Activated CD4-positive, alpha-beta T cell treated with anti-CD3 and anti-CD28 coated beads, Interleukin-2, amount 10 ng/mL, durations not matched to agents 24 days and 14 days (primary cell): ENCODE measurements at places on chromosomes 12 and 14.
A peak's percentile ranks its signal among the peaks of the same experiment; 100 is the strongest.

- peak; percentile 65 for DNase-seq
Observed at GRCh38 chr14:86654558-86655184, 1124.7 kb downstream of the FLRT2 start.

- no peak for DNase-seq
Observed at GRCh38 chr12:20657496-20657895, 37.6 kb upstream of the SLCO1C1 start.

DNA sequence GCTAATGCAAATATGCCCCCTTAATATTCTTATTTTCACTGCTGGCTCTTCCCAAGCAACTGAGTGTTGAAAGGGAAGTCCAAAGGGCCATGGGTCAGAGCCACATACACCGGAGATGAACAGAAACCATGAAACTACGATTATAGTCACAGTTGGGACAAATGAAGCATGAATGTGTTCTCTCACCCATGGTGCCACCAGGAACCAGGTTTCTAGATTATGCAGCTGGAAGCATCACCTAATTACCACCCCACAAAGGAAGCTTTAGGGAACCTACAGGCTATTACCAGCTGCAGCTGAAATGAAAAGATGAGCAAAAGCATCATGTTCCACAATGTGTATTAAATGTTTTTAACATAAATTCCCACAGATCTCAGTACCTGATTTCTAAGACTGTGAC lies 15.4 kb downstream of the TMTC1 start:
- DNase-seq, result no peak

DNA sequence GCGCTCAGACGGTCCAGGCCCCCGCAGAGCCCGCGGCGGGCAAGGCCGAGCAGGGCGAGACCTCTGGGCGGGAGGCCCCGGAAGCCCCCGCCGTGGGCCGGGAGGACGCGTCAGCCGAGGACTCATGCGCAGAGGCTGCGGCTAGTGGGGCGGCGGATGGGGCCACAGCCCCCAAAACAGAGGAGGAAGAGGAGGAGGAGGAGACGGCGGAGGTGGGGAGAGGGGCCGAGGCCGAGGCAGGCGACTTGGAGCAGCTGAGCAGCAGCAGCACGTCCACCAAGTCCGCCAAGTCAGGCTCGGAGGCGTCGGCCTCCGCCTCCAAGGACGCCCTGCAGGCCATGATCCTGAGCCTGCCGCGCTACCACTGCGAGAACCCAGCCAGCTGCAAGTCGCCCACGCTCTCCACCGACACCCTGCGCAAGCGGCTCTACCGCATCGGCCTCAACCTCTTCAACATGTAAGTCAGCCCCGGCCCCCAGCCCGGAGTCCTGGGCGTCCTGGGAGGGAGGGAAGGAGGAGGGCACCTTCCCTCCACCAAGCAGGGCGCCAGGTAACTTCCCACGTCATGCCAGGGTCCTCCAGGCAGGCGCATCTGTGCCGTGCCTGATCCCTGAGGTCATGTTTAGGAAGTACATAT lies 72.4 kb downstream of the IQSEC3 start:
- peak; percentile 59 for DNase-seq

DNA sequence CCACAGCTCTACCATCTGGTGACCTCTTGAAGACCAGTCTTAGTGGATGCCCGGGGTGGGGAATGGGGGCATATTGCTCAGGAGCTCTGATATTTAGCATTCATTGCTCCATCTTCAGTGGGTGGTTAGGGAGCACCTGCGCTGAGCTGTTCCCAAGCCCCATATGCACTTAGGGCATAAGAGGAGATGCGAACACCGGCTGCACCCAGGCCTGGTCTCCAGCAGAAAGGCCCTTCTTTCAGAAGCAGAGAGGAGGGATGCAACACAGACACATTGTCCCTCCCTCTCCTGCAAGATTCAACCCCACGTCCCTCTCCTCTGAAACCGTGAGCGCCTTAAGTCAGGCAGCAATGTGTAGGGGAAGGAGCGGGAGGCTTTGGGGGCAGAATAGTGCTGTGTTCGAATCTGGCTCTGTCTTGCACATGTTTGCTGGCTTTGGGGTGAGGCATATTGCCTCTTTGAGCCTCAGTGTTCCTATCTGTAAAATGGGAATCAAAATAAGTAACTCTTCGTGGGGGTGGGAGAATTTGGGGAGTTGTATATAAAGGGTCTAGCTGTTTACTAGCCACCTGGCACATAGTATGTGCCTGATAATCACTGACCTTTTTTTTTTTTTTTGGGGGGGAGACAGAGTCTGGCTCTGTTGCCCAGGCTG lies 87.7 kb downstream of the FOXN4 start:
- DNase-seq, result no peak

DNA sequence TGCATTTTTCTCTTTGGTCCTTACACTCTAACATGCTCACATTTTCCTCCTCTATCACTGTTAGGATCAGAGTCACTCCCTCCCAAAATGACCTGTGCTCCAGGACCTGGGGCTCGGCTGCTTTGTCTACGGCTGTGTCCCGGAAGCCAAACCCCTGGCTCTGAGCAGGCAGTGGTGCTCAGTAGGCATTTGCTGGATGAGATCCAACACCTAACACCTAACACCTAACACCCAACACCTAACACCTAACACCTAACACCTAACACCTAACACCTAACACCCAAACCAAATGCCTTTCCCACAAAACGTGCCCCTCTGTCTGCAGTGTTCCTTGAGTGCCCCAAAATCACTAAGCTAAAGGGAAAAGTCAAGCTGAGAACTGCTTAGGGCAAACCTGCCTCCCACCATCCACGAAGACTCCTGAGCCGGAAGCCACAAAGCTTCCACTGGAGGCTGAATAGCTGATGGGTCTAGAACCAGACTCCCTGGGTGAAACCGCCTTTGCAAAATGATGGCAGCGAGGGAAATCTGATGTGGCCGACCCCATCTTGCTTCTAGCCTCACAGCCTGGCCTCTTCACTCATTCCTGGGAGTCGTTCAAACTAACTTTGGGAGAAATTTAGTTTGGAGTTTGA lies 29.2 kb downstream of the HSP90AA1 start:
- no peak for DNase-seq

DNA sequence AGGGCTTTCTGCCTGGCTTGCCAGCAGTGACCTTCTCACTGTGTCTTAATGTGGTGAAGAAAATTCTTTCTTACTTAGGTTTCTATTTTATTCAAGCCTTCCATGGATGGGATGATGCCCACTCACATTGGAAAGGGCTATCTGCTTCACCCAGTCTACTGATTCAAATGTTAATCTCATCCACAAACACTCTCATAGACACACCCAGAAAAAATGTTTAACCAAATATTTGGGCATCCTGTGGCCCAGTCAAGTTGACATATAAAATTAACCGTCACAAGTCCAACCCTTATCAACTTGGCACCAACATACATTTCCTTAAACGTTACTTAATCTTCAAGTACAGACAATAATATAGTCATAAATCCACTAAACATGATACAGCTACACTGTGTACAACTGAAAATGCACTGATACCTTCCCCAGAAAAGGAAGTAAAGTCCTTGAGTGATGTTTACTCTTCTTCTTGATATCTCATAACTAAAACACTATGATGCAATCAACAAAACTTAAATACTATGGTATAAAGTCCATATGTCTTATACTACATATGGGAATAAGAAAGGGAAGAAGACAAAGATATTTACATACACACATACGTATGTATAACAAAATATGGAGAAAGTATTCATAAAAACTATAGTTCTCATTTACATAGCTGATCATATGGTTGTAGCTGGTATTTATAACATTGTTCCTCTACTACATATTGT lies 394.7 kb upstream of the NOVA1 start:
- no peak for DNase-seq

DNA sequence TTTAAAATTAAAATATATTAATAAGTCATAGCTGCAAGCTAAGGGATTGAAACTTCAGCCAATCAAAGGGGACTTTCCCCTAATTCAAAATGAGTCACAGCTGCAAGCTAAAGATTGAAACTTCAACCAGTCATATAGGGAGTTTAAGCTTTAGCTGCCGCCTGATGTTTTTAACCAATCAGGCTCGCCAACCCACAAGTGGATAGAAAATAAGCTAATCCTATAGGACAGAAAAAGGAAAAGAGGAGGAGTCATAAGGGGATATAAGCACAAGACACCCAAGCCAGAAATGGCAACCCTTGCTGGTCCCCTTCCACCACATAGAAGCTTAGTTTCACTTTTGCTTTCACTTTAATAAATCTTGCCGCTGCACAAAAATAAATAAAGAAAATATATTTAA lies 1154.6 kb downstream of the GALC start:
- DNase-seq, result no peak
